Sciatic nerve (tissue), 2 donors: ENCODE measurements at places on chromosomes 3 and 15.

- no peak for DNase-seq
Observed at GRCh38 chr15:57528940-57529565, 62.7 kb upstream of the MYZAP start.

DNA sequence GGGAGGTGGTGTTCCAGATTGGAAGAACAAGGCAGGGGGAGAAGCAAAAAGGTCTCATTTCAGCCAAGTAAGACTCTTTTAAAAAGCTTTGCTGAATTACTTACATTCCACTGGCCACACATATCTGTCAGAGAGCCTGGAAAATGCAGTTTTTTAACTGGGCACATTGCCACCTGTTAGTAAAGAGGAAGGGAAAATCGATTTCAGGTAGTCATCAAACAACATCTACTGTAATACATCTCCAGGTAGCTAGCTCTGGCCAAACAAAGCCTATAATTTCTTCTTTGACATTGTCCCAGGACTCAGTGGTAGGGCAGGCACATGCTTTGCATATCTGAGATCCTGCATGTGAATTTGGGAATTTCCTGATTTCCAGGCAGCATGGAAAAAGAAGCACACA, 480.7 kb upstream of the SUCLG2 start:
- DNase-seq = no peak

DNA sequence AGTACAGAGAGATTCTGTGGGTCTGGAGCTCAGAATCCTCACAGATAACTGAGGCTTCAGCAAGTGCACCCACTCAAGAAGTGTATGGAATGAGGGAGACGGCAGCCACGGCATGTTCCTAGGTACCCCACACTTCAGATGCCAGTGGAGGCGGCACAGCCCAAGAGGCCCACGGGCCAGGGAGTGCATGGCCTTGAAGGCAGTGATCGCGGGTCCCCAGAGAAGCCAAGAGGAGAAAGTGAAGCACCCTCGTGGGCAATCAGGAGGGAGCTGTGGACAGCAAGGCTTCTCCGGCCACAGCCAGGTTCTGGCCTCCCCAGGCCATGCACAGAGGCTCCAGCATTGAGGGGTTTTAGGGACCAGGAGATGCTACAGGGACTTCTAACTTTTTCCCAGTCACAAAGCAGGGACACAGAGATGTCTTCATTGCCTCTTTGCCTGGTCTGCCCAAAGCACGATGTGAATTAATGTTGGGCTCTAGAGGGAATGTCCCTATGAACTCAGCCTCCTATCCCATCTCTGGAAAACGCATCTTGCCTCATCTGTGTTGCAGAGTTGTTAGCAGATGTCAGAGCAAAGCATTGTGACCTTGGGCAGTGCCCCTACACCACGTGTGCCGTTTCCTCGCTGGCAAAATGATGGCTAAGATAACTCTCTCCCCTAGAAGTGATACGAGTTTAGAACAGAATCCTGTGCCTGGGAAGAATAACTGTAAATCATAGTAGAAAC, 2.6 kb upstream of the MAP6D1 start:
- no peak for DNase-seq

DNA sequence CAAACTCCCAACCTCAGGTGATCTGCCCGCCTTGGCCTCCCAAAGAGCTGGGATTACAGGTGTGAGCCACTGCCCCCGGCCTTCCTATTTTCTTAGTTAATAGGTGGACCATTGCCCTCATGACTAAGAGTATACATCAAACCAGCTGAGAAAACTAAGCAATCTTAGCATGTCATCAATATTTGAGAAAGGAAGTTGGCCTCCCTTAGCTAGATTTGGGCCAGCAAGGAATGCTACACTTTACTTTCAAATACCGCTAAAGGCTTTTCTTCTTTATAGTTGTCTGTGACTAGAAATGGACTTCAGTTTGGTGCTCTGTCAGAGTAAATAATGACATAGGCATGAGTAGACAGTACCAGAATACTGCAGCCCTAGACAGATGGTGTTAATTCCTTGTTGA, 199.3 kb downstream of the GAP43 start:
- DNase-seq = no peak

- no peak for DNase-seq
Observed at GRCh38 chr3:64625381-64625780, 62.4 kb downstream of the ADAMTS9 start.
